ENCODE measurements at places on chromosomes 3 and 15. TPM values are rescaled to one million over a fixed set of nuclear protein-coding genes. Genes with fewer than 3 reads are reported as not detected.

- peak; percentile 87 for DNase-seq
Observed at GRCh38 chr3:55406696-55407425, 80.2 kb downstream of the WNT5A start.

DNA sequence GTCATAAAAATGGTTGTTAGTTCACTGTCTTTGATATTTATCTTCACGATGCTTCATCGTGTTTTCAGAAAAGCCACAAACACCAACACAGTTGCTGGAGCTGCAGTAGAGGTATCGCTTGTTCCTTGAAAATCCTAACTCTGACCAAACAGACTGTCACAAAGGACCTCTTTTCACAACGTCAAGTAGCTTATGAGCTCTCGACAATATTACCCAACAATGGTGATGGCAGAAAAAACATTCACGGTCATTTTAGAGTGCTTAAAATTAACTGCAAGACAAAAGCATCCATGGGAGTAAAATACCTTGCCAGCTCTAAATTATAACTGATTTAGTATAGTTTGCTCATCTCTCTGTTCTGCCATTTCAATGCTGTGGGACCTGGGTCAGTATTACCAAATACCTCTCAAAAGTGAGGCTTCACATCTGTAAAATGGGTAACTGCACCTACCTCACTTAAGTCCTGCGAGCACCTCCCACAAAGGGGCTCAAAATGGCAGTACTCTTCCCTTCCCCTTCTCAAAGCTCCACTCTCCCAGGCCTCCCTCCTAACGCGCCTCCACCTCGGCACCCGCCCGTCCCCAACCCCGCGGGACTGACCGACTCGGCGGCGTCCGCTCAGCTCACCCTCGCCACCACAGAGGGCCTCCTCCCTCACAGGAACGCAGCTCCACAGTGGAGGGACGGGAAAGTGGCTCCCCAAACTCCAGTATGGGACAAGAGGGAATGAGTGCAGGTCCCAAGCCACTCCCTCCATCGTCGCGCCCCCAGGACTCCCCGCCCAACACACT is 546 bp downstream of the TRIM59 start:
- peak; percentile 50 for DNase-seq

- DNase-seq = no peak
Observed at GRCh38 chr3:120457827-120458226, 7.0 kb upstream of the FSTL1 start.

Gene FBLN2
- total RNA-seq = 0.30 TPM

Gene SERPINI1
- total RNA-seq = 4.4 TPM

- no peak for DNase-seq
Observed at GRCh38 chr15:66831801-66832390, 129.9 kb downstream of the SMAD6 start.

- peak; percentile 78 for DNase-seq
Observed at GRCh38 chr3:71495708-71496472, 87.6 kb downstream of the FOXP1 start.

DNA sequence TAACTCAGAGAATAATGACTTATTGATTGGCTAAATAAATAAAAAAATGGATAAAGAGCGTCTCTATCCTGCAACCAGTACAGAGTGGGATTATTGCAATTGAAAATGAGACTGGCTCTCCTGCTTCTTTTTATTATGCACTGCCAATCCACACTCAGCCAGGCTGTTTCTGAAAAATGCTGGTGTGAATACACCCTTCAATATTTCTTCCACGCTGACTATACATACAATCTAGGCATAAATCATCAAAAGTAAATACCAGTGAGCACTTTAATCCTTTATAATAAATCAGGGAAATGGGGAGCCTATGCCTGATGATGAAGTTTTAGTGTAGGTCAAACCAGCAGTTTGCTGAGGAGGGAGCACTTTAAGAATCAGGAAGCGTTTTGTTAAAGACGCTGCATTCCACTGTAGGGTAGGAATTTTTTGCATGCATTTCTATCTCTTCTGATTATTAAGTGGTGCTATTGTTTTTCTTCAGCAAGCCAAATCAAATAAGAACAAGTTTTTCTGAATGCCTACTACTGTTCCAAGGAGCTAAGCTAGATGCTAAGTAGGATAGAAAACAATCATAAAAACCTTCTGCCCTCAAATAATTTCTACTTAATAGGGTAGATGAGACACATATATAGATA is 781.5 kb downstream of the TBL1XR1 start:
- no peak for DNase-seq

- DNase-seq = peak; percentile 94
Observed at GRCh38 chr3:129596194-129597086, 10.0 kb downstream of the PLXND1 start.

Gene CSPG5
- 1.1 TPM for total RNA-seq

Gene DVL3
- 21.2 TPM for total RNA-seq

DNA sequence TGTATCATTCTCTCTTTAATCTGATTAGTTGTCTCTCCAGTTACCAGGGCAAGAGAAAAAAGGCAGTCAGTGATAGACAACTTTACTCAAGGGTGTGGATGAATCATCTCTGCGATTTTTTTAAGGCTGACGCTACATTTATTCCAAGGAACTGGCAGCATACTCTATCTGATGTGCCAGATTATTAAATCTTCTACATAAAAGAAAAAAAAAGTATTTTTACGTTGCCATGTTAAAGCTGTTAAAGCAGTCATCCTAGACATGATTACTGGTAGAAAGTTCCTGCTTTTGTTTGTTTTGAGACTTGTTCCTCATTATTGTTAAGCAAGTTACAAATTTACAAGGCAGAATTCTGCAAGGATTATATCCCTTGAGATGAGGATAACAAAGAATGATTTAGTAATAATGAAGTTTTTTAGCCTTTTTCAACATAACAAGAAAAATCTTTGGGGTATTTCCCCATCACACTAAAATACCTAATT is 121.7 kb downstream of the CBLB start:
- peak; percentile 71 for DNase-seq

Gene B2M
- total RNA-seq = 13,654 TPM

Gene COL6A5
- not detected for total RNA-seq

- peak; percentile 51 for DNase-seq
Observed at GRCh38 chr3:142022381-142022780, 127.0 kb downstream of the TFDP2 start.

DNA sequence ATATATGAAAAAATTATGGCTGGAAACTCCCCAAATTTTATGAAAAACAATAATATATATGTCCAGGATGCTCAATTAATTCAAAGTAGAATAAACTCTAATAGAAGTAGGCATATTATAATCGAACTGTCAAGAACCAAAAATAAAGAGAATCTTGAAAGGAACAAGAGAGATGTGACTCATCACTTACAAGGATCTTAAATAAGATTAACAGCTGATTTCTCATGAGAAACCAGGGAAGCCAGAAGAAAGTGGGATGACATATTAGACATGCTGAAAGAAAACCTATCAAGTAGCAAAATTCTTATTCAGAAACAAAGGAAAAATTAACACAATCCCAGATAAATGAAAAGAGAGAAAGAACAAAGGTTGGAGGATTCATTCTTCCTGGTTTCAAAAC is 66.8 kb downstream of the FAIM start:
- DNase-seq = peak; percentile 65

GRCh38 chr3:60920519-60920918 is 330.7 kb downstream of the FHIT start:
- DNase-seq = no peak

- no peak for DNase-seq
Observed at GRCh38 chr3:194307849-194308248, 43.3 kb downstream of the CPN2 start.

- peak; percentile 62 for DNase-seq
Observed at GRCh38 chr15:82570721-82571508, 30.7 kb upstream of the RPS17 start.

Gene CPN2
- total RNA-seq = not detected

DNA sequence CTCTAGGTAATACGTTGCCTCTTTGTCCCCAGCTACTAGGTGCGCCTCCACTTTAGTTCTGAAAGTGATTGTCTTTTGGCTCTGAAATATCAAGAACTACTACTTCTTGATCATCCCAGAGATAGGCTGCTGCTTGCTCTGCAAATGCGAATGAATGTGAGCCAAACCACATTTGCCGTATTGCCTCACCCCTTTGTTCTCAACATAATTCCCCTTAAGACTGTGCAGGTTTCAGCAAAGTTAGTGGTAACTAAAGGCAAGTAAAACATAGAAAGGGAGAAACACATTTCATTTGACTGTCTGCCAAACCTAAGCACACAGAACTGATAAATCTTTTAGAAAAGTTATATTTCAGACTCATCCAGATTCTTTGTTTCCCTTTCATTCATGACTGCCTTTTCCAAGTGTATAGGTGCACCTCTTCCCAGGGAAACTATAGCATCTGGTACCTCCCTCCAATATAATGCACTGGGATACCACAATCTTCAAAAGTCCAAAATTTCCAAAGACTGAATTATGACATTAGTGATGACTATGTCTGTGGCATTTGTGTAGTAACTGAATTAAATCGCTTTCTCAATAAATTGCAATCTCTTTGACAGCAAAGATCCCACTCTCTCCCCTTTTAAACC is 720.6 kb upstream of the CBLB start:
- peak; percentile 74 for DNase-seq

- DNase-seq = peak; percentile 31
Observed at GRCh38 chr3:147393943-147394883, 12.1 kb downstream of the ZIC4 start.

GRCh38 chr3:53581671-53582070 is 87.3 kb downstream of the CACNA1D start:
- DNase-seq = peak; percentile 2

- peak; percentile 90 for DNase-seq
Observed at GRCh38 chr15:40379853-40380252, 2.7 kb upstream of the KNSTRN start.

- DNase-seq = no peak
Observed at GRCh38 chr3:130946882-130947281, 53.0 kb downstream of the ATP2C1 start.

DNA sequence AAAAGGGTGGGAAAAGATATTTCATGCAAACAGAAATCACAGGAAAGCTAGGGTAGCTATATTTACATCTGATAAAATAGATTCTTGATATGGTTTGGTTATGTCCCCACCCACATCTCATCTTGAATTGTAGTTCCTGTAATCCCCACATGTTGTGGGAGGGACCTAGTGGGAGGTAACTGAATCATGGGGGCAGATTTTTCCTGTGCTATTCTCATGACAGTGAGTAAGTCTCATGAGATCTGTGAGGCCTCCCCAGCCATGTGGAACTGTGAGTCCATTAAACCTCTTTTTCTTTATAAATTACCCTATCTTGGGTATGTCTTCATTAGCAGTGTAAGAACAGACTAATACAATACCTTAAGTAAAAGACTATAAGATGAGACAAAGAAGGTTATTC is 558.1 kb downstream of the RSL24D1 start:
- peak; percentile 0 for DNase-seq
